ENCODE measurements at places on chromosomes 16 and 17.
A peak's percentile ranks its signal among the peaks of the same experiment; 100 is the strongest.

- DNase-seq: no peak
These were observed 31.5 kb downstream of the SALL1 start for GRCh38 chr16:51119556-51119955.

GRCh38 chr16:15141586-15141985 is 47.5 kb upstream of the RRN3 start:
- peak; percentile 37 for DNase-seq

GRCh38 chr17:49549311-49549605 is 26.4 kb upstream of the NXPH3 start:
- DNase-seq: no peak

- peak; percentile 87 for DNase-seq
These were observed 3.8 kb upstream of the HAP1 start for GRCh38 chr17:41738077-41738800.

DNA sequence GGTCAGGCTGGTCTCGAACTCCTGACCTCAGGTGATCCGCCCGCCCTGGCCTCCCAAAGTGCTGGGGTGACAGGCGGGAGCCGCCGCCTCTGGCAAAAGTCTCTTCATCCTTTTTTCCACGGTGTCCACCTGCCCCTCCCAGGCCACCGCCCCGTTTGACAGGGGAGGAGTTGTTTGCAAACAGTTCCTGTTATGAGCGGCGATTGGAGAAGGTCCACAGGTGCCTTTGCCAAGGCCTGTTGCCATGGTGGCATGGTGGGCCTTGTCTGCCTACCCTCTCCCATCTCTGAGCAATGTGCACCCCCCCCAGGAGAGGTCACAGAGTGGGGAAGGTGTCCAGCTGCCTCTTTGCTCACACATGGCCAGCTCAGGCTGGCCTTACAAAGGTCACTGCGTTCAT is 16.0 kb upstream of the RAP1GAP2 start:
- DNase-seq: no peak

GRCh38 chr16:17014484-17015121 is 456.2 kb downstream of the XYLT1 start:
- DNase-seq: no peak

- no peak for DNase-seq
These were observed 178.8 kb downstream of the CNTNAP4 start for GRCh38 chr16:76456016-76456415.

DNA sequence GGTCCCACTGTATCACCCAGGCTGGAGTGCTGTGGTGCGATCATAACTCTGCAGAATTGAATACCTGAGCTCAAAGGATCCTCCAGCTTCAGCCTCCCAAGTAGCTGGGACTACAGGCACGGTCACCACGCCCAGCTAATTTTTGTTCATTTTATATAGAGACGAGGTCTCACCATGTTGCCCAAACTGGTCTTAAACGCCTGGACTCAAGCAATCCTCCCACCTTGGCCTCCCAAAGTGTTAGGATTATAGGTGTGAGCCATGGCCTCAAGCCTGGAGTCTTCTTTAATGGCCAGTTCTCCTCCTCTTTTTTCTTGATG is 484 bp downstream of the CD300LB start:
- no peak for DNase-seq

All from activated CD8-positive, alpha-beta memory T cell treated with anti-CD3 and anti-CD28 coated beads, Interleukin-2, amount 10 ng/mL, durations not matched to agents 7 days and 5 days (primary cell).